ENCODE measurements at places on chromosomes 1 and 21. TPM values are rescaled to one million over a fixed set of nuclear protein-coding genes. Genes with fewer than 3 reads are reported as not detected.

DNA sequence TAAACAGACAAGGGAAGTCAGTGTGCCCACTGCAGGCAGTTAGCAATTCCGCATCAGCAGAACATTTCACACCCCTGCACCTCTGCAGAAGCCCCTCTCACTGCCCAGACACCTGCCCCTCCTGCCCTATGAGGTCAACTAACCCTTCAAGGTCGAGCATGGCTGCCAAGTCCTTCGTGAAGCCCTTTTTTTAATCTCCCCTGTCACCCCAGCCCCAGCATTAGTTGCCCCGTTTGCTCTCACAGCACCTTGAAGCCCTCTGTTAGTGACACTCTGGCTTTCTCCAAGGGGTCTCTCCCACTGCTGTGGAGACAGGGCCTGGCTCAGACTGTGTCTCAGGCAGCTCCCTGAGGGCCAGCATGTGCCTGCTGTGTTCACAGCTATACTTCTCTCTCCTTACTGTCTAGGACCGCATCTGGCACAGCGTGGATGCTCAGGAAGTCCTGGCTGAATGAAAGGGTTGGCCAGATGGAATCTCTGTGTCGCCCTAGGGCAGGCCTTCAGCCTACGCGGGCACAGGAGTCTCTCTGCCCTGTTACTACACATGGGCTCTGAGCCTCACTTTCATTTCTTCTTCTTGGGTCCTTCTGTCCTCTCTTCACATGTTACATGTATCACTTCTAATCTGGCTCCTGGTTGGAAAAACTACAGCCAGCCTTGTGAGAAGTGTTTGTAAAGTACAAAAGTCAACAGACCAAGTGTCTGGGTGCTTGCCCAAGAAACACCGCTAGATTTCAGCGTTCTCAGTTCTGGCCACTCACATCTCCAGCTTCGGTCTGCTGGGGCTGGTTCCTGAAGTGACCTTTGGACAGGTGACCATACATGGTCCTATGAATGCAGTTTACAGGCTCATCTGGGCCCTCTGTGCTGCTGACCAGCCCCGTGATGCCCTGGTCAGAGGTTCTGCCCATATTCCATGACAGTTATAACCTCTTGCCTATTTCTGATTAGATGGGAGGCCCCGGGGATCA, 19.7 kb downstream of the SLC2A1 start:
- DNase-seq, result no peak

C1orf185 gene
- total RNA-seq, result not detected

DNA sequence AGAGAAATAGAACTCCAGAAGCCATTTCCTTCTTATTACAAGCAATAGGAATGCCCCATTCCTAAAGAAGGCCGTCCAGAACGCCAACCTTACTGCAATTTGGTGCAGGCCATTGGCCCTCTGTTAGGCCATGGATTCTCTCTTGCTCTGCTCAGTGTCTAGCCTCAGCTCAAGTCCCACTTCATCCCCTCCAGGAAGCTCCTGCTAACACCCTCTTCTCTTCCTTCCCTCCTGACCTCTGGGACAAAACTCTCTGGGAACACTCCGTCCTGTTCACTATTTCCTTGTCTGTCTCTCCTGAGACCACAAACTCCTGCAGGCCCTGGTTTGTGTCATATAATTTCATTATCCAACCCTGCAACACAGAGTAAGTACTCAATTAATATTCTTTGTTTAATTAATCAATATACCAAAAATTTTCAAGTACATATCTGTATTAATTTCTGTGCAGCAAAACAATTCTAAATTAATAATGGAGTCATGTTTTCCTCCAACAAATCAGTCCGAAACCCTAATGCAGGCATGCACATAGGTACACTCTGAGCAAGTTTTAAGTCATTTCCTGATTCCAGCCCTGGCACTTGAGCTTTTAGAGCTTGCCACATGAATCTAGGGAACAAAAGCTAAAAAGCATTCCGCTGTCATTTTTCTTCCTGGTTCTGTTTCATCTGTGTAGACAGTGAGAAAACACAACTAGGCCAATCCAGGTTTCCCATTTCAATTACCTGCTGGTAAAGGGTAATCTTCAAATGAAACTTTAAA, 245.3 kb downstream of the SETD4 start:
- no peak for DNase-seq

ITLN1 gene
- total RNA-seq, result 1.6 TPM

GRCh38 chr1:66248257-66248656, 285.7 kb upstream of the SGIP1 start:
- DNase-seq, result no peak

- DNase-seq, result peak; percentile 41
Observed at GRCh38 chr1:24594328-24594598, 38.4 kb downstream of the NCMAP start.

- no peak for DNase-seq
Observed at GRCh38 chr1:180041582-180041981, 87.0 kb downstream of the CEP350 start.

DNA sequence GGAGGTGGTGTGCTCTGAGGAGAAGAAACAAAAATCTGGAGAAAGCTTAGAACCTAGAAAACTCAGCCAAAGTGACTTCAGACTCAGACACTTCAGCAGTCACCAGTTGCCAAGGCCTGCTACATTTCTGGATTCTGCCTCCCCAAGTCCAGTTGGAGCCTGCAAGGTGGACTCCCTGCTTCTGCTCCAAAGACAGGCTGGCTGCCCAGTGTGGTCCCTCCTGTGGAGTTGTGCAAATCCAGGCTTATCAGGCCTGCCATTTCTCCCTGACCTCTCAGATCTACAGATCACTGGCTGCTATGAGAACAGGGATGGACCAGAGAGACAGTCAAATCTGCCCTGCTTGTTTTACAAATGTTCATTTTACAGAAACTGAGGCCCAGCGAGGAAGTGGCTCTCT, 9.9 kb downstream of the CACHD1 start:
- DNase-seq, result no peak

- no peak for DNase-seq
Observed at GRCh38 chr1:56429288-56429687, 150.1 kb downstream of the PLPP3 start.

- DNase-seq, result no peak
Observed at GRCh38 chr1:39649636-39650185, 10.3 kb upstream of the HEYL start.

DNA sequence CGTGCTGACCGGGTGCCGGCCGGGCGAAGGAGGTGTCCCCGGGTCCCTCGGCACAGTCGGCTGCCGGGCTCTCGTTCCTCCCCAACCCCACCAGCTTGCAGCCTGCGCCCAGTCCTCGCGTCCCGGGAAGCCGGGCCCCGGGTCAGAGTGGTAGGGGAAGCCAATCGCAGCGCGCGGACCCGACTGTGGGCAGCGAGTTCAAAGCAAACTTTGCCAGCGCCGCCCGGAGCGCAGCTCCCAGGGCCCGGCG, 328 bp downstream of the MYCL start:
- DNase-seq, result no peak

ADAM30 gene
- not detected for total RNA-seq

ADCY10 gene
- not detected for total RNA-seq

TPTE gene
- total RNA-seq, result not detected

GRCh38 chr1:183002797-183003196, 20.4 kb upstream of the LAMC1 start:
- DNase-seq, result peak; percentile 43

DNA sequence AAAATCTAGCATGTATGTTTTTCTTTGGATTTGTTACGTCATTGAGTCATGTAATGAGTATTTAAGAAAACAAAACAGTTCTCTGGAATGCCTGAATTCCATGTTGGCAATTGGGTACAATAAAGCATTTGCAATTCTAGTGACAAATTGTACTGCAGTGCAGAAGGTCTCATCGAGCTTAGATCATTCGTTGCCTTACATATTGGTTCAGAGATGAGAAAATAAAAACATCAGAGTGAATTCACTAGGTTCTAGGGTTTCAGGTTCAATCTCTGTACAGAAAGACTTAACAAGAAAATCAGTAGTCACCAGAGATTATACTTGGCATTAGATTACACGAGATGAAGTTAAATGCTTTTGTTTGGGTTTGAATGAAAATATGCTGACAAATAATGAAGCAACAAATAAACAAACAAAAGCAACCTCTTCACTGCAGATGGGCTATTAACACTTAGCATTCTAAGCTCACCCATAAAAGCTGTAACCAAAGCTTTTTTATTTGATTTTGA, 124.7 kb downstream of the RYR2 start:
- peak; percentile 49 for DNase-seq

CFHR5 gene
- not detected for total RNA-seq

DNA sequence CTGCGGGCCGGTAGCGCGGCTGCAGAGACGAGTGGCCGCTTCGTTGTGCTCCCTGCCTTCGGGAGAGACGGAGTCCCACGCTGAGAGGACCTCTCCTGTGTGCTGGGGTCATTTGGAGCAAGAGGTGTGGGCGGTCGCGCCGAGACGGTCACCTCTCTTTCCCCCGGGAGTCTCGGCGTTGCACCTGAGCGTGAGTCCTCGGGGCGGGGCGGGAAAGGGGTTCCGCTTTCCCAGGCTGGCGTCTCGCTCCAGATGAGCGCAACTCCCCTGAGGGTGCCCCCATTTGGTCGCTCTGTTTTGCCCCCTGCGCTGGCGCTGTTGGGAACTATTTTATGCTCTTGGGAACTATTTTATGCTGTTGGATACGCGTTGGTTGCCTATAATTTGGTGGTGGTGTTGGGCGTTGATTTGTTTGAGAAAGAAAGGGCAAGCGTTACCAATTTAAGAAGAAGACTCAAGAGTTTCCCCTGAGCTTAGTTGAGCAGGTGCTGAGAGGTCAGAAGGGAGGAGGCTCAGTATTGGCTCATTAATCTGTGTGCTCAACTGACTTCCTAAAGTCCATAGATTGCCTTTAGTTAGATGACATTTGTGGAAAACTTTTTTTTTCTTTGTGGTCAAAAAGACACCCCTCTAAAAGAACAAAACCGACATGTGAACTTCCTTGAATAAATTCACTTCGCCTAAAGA, 683 bp downstream of the LRRC8B start:
- no peak for DNase-seq

GPR37L1 gene
- 0.09 TPM for total RNA-seq

DNA sequence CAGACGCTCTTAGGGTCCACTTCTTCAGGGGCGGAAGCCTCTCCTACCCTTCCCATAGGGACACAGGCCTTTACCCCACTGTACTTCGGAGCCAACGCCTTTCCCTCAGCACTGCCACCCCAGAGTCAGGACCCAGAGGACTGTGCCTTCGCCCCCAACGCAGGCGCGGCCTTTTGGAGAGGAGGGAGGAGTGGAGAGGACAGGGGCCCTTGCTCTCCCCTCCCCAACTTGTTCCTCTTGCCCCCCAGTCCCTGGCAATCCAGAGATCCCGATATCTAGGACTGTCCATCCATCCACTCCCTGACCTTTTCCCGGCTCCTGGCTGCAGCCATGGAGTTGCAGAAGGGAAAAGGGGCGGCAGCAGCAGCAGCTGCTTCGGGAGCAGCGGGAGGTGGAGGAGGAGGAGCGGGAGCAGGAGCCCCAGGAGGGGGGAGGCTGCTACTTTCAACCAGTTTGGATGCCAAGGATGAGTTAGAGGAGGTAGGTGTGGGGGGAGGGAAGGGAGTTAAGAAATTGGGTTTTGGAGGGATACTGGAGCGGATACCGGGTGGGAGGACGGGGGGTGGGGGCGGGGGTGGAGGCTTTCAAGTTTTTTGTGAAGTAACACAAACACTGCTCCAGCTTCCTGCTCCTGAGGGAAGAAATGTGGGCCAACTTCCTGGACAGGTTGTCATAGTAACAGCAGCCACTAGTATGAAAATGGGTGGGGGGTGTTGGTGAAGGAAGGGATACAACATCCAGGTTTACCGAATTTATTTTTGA, 636 bp downstream of the INTS3 start:
- peak; percentile 73 for DNase-seq

AMY1C gene
- total RNA-seq, result 29.3 TPM

PCBP3 gene
- total RNA-seq, result 8.2 TPM
